ENCODE measurements at places on chromosomes 4 and X.

DNA sequence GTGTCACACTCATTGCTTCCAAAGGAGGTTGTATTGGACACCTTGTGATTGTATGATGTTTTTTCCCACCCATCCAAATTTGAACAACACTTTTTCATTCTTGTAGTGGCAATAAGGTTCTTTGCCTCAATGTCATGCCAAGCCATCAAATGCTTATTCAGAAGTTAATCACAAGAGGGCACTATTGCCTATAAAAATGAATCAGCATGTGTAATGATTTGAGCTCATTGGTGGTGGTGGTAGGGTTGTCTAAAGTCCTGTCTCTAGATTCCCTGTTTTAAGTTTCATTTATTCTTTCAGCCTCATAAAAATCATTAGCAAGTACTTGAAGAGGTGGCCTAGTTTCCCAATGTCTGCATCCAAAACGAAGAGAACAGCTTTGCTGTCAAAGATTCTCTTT, 37.0 kb downstream of the IRS4 start:
- DNase-seq = no peak

GRCh38 chr4:185998791-185999190, 70.2 kb upstream of the TLR3 start:
- no peak for DNase-seq

GRCh38 chr4:24599275-24599674, 14.9 kb upstream of the DHX15 start:
- no peak for DNase-seq

- DNase-seq = no peak
Observed at GRCh38 chr4:3827616-3828492, 61.7 kb downstream of the ADRA2C start.

DNA sequence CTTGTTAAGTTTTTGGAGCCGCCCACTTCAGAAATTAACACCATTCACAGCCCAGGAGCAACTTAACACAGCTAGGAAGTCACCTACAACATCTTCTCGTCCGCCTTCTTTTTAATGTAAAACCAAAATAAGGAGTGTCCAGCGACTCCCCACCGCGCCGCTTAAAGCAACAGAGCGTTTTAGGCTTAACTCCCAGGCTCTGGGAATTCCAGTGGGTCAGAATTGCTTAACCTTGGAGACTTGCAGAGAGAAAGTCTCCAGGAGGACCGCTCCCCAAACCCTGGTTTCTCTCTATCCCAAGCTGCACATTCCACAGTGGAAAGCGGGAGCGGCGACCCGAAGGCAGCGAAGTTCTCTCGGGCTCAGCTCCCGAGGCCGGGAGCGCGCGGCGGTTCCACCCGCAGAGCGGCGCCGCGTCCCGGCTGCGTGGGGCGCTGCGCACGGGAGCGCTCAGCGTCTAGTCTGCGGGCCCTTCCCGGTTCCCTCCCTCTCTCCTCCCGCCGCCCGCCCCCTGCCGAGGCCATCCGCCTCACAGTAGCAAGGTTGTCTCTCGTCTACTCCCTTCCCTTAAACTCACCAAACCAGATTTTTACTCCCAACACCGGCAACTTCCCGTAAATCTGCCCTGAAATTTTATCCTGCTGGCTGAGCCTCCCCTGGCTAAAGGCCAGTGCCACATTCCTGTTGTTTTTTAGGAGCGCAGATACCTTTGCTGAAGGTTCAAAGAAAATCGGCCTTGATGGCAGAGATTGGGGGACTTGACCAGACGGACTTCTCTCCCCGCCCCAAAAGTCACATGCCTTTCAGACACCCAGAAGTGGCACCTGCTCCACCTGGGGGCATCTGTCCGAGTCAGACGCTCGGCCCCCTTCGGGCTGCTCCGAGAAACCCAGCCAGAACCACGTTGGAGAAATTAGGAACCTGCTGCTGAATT, at the start of gene RBM47:
TSS of gene RBM47 (minus strand) at position 464 of the 934 bp plus-strand sequence. CDS start 190,971 bp downstream, outside the sequence.
- no peak for DNase-seq

- no peak for DNase-seq
Observed at GRCh38 chr4:26780539-26780938, 80.1 kb upstream of the STIM2 start.
